Type B pancreatic cell (in vitro differentiated cells): ENCODE measurements at places on chromosomes 3 and 15.

- no peak for DNase-seq
- no peaks in the 10 kb centered on the region for H3K4me1 ChIP-seq
- peaks cover 15% of the 10 kb centered on the region for H3K36me3 ChIP-seq
- no peak overlapping the region for H3K27ac ChIP-seq
- no peaks in the 10 kb centered on the region for H3K27me3 ChIP-seq
Measured at GRCh38 chr3:38121451-38121831, 15.5 kb downstream of the ACAA1 start.

GRCh38 chr3:143171141-143171980 lies 51.8 kb downstream of the CHST2 start:
- no peak overlapping the region for H3K27ac ChIP-seq
- H3K4me1 ChIP-seq: peaks cover 18% of the 10 kb centered on the region
- H3K27me3 ChIP-seq: peaks cover 3% of the 10 kb centered on the region

- peaks cover 8% of the 10 kb centered on the region for H3K27me3 ChIP-seq
- no peak overlapping the region for H3K27ac ChIP-seq
- H3K4me3 ChIP-seq: no peak overlapping the region
- H3K36me3 ChIP-seq: no peaks in the 10 kb centered on the region
- DNase-seq: no peak
Measured at GRCh38 chr3:176848431-176849214, 348.7 kb downstream of the TBL1XR1 start.

- peak overlapping the region; percentile 100 for H3K4me3 ChIP-seq
- H3K4me1 ChIP-seq: peaks cover 25% of the 10 kb centered on the region
- H3K27me3 ChIP-seq: peaks cover 7% of the 10 kb centered on the region
- H3K36me3 ChIP-seq: peaks cover 6% of the 10 kb centered on the region
Measured at GRCh38 chr3:66039590-66039887, 821 bp upstream of the MAGI1 start.

- no peak overlapping the region for H3K27ac ChIP-seq
- H3K36me3 ChIP-seq: no peaks in the 10 kb centered on the region
- no peaks in the 10 kb centered on the region for H3K27me3 ChIP-seq
- no peak for DNase-seq
- H3K4me1 ChIP-seq: peaks cover 9% of the 10 kb centered on the region
Measured at GRCh38 chr3:109098079-109098644, 19.8 kb downstream of the MORC1 start.

DNA sequence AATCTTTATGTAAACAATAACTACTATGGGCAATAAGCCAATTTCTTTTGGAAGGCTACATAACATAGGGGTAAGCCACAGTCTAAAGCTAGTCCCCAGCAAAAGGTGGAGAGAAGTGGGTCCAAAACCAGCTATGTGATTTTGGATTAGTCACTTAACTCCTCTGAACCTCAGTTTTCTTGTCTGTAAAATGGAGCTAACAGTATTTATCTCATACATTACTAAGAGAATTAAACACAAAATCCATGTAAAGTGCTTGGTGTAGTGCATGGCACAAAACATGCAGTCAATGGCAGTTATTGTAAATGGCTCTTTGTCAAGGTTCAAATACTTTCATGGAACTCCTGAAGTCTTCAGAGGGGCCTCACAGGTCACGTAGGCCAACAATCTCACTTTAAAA lies 13.3 kb downstream of the RFT1 start:
- no peaks in the 10 kb centered on the region for H3K4me1 ChIP-seq
- no peak overlapping the region for H3K27ac ChIP-seq
- peaks cover 11% of the 10 kb centered on the region for H3K36me3 ChIP-seq
- DNase-seq: no peak
- no peaks in the 10 kb centered on the region for H3K27me3 ChIP-seq

DNA sequence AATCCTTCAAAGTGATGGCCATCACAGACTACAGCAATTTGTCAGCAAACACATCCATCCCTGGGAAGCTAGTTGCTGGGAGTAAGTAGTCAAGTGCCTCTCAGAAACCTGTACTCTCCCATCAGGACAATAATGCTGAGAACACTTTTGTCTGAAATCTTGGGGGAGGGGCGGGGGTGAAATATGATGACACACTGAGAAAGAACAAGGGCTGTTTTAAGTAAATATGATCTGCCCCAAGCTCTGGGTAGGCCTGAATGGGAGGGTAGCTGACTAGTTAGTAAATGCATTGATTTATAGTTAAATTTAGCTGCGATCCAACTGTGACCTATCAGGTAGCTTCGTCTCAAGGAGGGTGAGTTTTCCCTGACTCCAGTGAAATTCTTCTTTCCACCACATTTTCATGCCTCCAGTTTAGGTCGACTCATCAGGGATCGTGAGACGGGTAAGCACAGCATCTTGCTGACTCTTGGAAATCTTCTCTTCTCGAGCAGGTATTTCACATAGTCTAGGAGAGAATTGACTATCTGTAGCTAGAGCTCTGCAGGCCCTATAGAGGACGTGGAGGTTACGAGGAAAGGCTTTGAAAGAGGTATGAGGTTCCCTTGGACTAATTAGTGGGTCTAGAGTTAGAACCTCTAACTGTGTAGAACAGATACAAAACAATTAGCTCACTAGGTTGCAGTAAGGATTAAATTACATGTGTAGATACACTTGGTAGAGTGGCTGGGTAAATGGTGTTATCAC lies 213.4 kb upstream of the SLC2A2 start:
- no peaks in the 10 kb centered on the region for H3K36me3 ChIP-seq
- no peak overlapping the region for H3K4me3 ChIP-seq
- peaks cover 5% of the 10 kb centered on the region for H3K27me3 ChIP-seq
- H3K27ac ChIP-seq: no peak overlapping the region
- DNase-seq: no peak
- H3K4me1 ChIP-seq: peaks cover 28% of the 10 kb centered on the region

DNA sequence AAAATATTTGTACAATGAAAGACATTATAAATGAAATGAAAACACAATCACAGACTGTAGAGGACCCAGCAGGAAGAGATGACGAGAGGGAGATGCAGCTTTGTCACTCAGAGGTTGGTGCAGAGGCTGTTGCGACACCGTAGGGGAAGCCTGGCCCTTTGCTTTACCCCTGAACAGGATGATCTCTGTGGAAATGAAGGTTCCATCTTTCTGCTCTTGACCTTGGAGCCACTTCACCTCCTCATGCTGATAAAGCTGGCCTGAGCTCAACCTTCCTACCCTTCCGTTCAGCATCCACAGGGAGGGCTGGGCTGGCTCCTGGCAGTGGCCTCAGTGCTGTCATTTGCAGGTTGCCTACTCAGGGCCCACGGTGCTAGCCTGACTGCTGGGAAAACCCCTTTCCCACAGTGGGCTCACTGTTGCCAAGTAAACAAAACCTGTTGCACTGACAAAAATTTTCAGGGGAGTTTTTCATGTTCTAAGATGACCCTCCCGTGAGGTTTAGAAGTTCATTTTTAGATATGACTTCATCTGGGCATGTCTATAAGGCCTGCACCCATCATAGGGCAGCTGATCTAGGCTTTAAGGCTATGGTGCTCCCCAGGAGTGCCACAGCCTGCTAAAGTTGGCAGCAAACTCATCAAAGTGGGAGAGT lies 3.0 kb upstream of the CD80 start:
- no peak for DNase-seq
- H3K27me3 ChIP-seq: peaks cover 4% of the 10 kb centered on the region
- no peak overlapping the region for H3K4me3 ChIP-seq
- H3K36me3 ChIP-seq: no peaks in the 10 kb centered on the region
- H3K27ac ChIP-seq: no peak overlapping the region

DNA sequence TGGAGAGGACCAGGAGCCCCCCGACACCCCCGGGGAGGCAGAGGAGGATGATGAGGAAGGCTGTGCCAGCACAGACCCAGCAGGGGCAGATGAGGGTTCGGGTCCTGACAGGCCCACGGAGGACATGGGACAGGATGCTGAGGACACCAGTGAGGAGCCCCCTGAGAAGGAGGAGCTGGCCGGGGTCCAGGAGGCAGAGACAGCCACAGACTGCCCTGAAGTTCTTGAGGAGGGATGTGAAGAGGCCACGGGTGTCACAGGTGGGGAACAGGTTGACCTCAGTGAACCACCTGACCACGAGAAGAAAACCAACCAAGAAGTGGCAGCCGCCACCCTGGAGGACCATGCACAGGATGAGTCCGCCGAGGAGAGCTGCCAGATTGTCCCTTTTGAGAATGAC lies 909 bp downstream of the FGD5 start:
- H3K4me3 ChIP-seq: no peak overlapping the region
- H3K27me3 ChIP-seq: peaks cover 53% of the 10 kb centered on the region
- DNase-seq: no peak
- peaks cover 16% of the 10 kb centered on the region for H3K4me1 ChIP-seq
- no peak overlapping the region for H3K27ac ChIP-seq

DNA sequence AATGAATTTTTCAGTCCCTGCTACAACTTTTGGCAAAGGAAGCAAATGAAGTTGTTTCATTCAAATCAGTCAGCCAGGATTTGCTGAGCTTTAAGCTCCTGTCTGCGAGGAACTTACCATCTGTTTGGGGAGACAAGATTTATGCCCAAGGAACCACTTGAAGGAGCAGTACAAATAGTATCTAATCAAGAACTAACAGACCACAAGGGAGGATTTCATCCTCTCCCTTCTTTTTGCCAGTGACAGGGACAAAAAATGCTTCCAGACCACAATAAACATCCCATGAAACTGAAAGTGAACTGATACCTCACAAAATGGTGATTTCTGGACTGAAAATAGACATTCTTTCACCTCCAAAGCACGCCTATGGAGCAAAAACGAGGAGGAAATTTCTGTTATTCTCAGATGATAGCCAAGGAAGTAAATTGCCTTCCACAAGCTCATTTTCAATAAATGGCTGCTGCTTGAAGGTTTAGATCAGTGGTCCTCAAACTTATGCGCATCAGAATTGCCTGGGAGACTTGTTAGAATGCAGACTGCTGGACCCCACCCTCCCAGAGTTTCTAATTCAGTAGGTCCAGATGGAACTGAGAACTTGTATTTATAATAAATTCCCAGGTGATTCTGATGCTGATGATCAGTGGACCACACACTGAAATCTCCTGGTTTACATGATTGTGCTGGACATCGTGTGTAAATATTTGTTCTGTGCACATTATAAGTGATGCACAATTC lies 202.4 kb upstream of the GADL1 start:
- peaks cover 17% of the 10 kb centered on the region for H3K4me1 ChIP-seq
- no peak overlapping the region for H3K4me3 ChIP-seq
- H3K36me3 ChIP-seq: no peaks in the 10 kb centered on the region
- no peaks in the 10 kb centered on the region for H3K27me3 ChIP-seq
- H3K27ac ChIP-seq: no peak overlapping the region

- no peak overlapping the region for H3K4me3 ChIP-seq
- peaks cover 41% of the 10 kb centered on the region for H3K27me3 ChIP-seq
- no peaks in the 10 kb centered on the region for H3K36me3 ChIP-seq
Measured at GRCh38 chr15:74270155-74270554, 34.0 kb downstream of the CCDC33 start.

GRCh38 chr15:71678191-71678590 lies 132.2 kb upstream of the NR2E3 start:
- no peaks in the 10 kb centered on the region for H3K36me3 ChIP-seq
- no peaks in the 10 kb centered on the region for H3K27me3 ChIP-seq
- peaks cover 43% of the 10 kb centered on the region for H3K4me1 ChIP-seq
- H3K4me3 ChIP-seq: no peak overlapping the region
- DNase-seq: no peak

- H3K27ac ChIP-seq: no peak overlapping the region
- no peaks in the 10 kb centered on the region for H3K4me1 ChIP-seq
- peaks cover 3% of the 10 kb centered on the region for H3K27me3 ChIP-seq
- H3K36me3 ChIP-seq: no peaks in the 10 kb centered on the region
- DNase-seq: no peak
Measured at GRCh38 chr3:16824081-16824696, 60.6 kb upstream of the PLCL2 start.

DNA sequence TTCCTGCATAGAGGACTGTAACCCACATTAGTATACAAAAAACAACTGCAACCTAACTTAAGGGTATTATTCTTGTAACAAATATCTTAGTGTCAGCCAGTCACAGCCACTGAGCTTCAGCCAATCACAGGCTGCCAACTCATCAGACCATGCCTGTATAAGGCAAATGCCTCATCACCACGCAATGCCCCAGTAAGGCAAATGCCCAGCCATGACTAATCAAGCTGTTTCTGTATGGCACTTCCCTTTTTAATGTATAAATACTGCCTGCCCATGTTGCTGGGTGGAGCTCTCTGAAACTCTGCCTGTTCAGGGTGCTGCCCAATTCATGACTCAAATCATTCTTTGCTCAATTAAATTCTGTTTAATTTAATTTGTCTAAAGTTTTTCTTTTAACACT lies 18.4 kb upstream of the GABRA5 start:
- H3K36me3 ChIP-seq: no peaks in the 10 kb centered on the region
- no peaks in the 10 kb centered on the region for H3K4me1 ChIP-seq
- H3K27me3 ChIP-seq: peaks cover 3% of the 10 kb centered on the region
- DNase-seq: no peak

GRCh38 chr3:65377637-65378036 lies 661.1 kb downstream of the MAGI1 start:
- no peaks in the 10 kb centered on the region for H3K4me1 ChIP-seq
- no peak overlapping the region for H3K4me3 ChIP-seq
- no peaks in the 10 kb centered on the region for H3K27me3 ChIP-seq

GRCh38 chr3:196232154-196232881 lies 16.0 kb downstream of the SLC51A start:
- H3K36me3 ChIP-seq: peaks cover 9% of the 10 kb centered on the region
- no peak overlapping the region for H3K4me3 ChIP-seq
- H3K4me1 ChIP-seq: no peaks in the 10 kb centered on the region
- no peak overlapping the region for H3K27ac ChIP-seq
- H3K27me3 ChIP-seq: no peaks in the 10 kb centered on the region

DNA sequence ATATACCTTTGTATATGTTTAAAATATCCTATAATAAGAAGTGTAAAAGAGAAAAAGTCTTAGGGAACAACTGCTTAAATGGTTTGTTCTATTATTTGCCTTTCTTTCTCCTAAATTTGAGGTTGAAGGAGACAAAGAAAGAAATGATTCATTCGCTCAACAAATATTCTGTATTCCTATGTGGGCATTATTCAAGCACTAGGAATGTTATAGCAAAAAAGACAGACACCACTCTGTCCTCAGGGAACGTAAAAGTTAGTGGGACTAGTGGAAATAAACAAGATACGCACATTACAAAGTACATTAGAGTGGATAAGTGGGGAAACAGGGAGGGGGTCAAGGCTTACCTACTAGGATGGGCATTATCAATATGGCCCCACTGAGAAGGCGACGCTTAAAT lies 332.2 kb downstream of the LPP start:
- no peak for DNase-seq
- H3K4me3 ChIP-seq: no peak overlapping the region
- H3K27me3 ChIP-seq: no peaks in the 10 kb centered on the region
- H3K36me3 ChIP-seq: peaks cover 34% of the 10 kb centered on the region

GRCh38 chr3:56557831-56558170 lies 826 bp downstream of the CCDC66 start:
- peaks cover 10% of the 10 kb centered on the region for H3K36me3 ChIP-seq
- peak overlapping the region; percentile 98 for H3K27ac ChIP-seq
- H3K4me1 ChIP-seq: peaks cover 4% of the 10 kb centered on the region

- no peak for DNase-seq
- H3K27me3 ChIP-seq: no peaks in the 10 kb centered on the region
- no peak overlapping the region for H3K27ac ChIP-seq
- peaks cover 7% of the 10 kb centered on the region for H3K4me1 ChIP-seq
- no peak overlapping the region for H3K4me3 ChIP-seq
Measured at GRCh38 chr3:188417271-188417696, 263.3 kb downstream of the LPP start.
